ENCODE measurements at places on chromosomes 7 and 10.

DNA sequence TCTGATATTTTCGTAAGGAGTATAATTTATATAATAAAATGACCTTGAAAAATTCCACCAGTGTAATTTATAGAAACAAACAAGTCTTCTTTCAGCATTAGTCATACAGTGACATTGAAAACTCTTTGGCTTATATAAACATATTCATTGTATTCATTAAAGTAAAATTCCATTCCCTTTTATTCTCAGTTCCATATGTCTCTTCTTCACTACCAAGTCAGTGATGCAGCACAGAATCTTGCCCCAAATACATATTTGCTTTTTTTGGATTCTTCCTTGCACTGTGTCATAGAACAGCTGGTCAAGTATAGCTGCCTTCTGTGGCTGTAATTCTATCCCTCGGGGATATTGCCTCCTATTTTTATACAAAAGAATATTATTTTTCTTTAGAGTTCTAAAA lies 884.5 kb upstream of the POT1 start:
- no peak for DNase-seq

- DNase-seq = peak; percentile 35
These were observed 82.3 kb upstream of the GPR26 start for GRCh38 chr10:123583639-123584418.

DNA sequence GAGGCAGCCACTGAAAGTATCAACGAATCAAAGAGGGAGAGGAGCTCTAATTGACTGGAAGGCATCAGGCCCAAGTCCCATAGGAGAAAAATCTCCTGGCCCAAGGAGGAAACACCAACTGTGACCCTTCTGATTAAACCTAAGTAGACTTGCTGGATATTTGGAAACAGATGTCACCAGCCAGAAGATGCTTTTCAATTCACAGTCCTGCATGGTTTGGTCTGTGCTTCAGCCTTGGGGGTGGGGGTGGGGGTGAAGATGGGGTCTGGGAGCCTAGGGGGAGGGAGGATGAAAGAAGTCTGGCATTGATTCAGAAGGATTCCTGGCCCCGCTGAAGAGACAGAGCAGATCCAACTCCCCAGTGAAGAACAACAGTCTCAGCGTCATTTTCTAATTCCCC lies 623.7 kb downstream of the PARD3 start:
- DNase-seq = no peak

- DNase-seq = no peak
These were observed 79.5 kb upstream of the LEP start for GRCh38 chr7:128161466-128162125.

DNA sequence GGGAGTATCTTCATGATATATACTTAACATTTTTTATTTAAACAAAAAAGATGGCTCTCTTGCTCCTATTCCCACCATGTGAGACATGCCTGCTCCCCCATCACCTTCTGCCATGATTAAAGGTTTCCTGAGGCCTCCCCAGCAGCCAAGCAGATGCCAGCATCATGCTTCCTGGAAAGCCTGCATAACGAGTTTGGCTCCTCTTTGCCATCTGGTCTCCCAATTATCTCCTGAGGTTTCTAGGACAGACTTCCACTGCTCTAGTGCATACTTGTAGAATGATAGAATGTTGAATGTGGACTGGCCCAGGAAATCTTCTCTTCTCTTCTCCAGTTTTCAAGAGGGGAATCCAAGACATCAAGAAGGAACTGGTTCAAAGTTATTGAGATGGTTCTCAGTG lies 45.9 kb upstream of the ELAPOR2 start:
- DNase-seq = no peak

DNA sequence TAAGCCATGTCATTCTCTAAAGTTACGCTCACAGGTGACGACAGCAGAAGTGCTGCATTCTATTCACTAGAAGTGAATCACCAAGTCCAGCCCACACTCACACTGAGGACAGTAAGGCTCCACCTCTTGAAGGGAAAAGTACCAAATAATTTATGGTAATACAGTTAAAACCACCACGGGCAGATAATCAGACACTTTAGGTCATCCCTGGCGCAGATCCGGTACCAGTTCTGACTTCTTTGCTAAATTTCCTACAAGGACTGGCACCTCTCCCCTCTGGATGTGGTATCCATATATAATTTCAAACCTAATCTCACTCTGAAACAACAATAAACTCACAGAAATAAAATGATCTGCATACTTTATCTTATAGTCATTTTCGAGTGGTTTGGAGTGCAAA lies 954.7 kb upstream of the GHITM start:
- DNase-seq = no peak

DNA sequence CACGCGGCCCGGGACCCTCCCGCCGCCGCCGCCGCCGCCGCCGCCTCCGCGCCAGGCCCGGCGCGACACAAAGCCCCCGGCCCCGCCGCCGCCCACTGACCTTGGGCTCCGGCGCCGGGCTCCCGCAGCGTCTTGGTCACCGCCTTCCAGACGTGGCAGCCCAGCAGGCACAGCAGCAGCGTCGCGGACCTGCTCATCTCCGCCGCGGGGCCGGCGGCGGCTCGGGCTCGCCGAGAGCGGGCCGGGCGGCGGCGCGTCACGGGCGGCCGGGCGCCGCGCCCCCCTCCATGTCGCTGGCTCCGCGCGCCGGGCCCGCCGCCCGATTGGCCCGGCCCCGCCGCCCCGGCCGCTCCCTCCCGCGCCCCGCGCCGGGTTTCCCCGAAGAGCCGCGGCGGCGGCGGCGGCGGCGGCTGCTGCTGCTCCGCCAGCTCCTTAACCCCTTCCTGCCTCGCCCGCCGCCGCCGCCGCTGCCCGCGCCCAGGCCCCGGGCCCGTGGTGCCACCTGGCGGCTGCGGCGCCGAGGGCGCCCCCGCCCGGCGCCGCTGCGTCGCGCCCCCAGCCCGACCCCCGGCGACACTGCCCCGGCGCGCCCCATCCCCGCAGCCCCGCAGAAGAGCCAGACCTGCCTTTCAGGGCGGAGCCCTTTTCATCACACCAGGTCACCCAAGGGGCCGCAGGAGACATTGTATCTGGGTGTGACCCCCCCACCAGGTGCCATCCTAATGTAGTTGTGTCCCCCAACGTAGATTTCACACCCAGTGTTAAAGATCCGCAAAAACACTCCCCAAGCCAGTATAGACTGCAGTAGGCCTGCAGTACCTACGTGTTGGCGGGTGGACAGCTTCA lies at the start of gene FAM171A1:
Gene FAM171A1, minus strand, starts transcription at position 434 of the 846 bp plus-strand sequence. Its CDS starts 237 bp downstream, at position 197.
- peak; percentile 60 for DNase-seq

DNA sequence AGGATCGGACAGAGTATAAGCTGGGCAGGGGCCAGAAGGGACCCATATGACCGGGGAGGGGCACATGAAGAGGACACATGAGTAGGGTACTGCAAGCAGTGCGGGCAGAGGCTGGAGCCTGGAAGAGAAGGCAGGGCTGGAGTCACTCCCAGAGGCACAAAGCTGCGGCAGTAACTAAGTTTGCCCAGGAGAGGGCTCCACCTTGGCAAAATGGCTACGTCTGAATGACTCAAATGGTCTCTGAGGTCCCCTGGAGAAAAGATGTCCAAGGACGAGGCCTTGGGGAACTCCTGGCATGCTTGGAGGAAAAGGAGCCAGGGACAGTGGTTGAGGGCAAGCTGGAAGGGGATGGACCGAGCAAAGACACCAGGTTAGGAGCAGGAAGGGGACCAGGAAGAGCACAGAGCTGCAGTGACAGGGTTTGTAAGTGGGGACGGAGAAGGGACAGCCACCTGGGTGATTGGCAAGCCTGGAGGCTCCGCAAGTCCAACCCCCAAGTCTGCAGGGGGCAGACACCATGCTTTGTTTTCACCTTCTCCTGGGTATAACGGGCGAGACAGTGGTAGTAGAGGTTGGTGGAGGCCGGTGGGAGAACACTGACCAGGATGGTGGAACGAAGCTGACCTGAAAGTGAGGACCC lies 43.1 kb upstream of the LBX1 start:
- peak; percentile 72 for DNase-seq

- peak; percentile 60 for DNase-seq
These were observed 22.6 kb downstream of the PNPLA8 start for GRCh38 chr7:108503112-108504026.

DNA sequence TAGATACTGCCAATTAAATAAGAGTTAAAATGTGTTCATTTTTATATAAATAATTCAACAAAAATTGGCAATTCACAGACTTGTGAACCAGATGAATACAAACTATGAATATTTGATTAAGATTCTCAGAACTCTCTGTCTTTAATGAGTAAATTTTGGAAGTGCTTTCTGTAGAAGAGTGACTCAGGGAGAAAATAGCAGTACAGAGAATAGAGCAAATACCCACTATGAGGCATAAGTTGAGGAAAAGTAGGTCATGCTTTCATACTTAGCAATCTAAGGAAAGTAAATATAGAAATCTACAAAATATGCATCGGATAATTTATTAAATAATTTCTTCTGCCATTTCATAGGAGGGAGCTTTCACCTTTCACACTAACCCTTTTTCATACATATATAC lies 117.7 kb upstream of the TMEM106B start:
- no peak for DNase-seq
